ENCODE measurements at places on chromosomes 12 and 14.

DNA sequence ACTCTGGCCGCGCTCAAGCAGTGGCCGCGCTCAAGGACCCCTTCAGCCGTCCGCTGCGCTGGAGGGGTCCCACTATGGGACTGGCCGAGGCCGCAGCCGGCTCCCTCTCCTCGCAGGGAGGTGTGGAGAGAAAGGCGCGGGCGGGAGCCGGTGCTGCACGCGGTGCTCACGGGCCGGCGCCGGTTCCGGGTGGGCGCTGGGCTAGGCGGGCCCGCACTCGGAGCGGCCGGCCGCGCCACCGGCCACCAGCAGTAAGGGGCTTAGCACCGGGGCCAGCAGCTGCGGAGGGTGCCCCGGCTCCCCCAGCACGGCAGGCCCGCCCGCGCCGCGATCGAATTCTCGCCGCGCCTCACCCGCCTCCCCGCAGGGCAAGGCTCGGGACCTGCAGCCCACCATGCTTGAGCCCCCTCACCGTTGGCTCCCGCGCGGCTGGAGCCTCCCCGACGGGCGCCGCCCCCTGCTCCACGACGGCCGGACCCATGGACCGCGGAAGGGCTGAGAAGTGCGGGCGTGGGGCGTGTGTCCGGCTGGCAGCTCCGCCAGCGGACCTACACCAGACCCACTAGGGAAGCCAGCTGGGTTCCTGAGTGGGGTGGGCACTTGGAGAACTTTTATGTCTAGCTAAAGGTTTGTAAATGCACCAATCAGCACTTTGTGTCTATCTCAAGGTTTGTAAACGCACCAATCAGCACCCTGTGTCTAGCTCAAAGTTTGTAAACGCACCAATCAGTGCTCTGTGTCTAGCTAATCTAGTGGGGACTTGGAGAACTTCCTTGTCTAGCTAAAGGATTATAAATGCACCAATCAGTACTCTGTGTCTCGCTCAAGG is 49.5 kb downstream of the KLHL28 start:
- no peak for DNase-seq

DNA sequence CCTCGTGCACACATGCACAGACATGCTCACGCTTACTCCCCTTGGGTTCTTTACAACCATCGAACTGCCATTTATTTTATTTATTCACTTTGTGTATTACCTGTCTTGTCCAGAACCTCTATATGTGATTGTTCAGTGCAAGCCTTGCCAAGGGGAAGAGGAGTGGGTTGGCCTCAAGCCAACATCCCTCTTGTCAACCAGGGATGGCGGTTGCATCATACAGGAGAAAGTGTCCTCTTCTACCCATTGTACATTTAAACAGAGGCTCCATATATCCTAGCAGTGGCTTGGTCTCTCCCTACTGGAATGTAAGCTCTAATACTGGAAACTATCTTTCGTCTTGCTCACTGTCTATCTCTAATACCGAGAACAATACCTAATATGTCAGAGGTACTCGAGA is 108.4 kb downstream of the C12orf42 start:
- DNase-seq, result no peak

GRCh38 chr12:48336061-48336460 is 14.7 kb downstream of the ZNF641 start:
- no peak for DNase-seq

DNA sequence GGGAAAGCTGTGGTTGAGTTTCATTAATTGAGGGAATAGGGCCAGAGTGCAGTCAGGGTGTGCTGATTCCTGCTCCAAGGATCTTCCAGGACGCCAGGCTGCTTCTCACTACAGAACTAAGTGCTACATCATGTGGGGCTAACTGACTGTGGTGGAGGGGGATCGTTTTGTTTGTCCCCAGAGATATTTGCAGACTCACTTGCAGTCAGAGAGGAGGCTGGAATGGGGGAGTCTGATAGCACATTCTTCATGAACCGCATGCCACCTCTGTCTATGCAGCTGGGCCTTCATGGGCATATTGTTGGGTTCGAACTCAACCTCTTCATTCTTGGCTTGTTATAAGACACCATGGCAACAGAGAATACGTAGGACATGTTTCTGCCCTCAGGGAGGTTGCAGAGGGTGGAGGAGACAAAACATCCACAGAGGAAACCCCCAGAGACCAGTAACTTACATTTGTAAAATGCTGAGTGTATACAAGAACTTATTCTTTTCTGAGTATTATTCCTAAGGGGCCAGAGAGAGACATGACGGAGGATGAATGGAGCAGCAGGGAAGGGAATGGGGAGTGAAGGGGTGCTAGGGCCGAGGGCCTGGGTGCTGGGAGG is 13.0 kb downstream of the KRT7 start:
- no peak for DNase-seq

- DNase-seq, result no peak
Measured at GRCh38 chr14:89165189-89166181, 251.5 kb downstream of the FOXN3 start.

- no peak for DNase-seq
Measured at GRCh38 chr12:53200107-53200457, 7.0 kb downstream of the ITGB7 start.

DNA sequence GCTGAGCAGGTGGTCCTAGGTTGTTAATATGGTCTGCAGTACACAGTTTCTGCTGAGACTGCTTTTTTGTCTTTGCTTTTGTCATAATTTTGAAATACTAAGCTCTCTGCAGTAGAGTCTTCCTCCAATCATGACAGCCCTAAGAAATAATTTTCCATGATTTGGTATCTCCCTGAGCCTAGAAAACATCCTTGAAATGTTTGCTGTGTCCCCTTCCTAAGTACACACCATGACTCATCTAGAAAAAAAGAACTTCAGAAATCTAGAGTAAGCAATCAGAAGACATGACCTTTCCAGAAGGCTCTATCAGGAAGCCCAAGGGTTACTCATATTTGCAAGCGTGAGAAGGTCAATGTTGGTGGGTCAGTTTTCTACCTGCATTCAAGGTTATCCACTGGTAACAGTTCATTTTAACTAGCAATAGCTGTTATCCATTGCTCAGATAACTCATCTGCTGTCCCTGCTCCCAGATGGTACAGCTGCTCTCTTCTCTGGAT is 16.4 kb downstream of the DAD1 start:
- no peak for DNase-seq

DNA sequence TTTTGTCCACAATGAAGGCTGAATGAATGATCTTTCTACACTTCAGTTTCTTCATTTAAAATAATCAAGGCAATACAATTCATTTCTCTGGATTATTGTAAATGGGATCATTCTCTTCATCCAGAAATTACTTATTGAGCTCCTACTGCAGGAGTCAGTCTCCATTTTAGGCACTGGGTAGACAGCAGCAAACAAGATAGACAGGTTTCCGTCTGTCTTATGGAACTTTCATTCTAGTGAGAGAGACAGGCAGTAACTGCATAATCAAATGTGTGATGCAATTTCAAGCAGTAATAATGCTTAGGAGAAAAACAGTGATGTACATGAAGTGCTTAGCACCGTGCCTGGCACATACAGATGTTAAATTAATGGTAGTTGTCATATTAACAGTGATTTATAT is 118.9 kb downstream of the SUDS3 start:
- DNase-seq, result no peak

- DNase-seq, result peak; percentile 97
Measured at GRCh38 chr14:66507722-66508546, at the start of gene GPHN. TSS of gene GPHN (plus strand) at chr14:66508147.

DNA sequence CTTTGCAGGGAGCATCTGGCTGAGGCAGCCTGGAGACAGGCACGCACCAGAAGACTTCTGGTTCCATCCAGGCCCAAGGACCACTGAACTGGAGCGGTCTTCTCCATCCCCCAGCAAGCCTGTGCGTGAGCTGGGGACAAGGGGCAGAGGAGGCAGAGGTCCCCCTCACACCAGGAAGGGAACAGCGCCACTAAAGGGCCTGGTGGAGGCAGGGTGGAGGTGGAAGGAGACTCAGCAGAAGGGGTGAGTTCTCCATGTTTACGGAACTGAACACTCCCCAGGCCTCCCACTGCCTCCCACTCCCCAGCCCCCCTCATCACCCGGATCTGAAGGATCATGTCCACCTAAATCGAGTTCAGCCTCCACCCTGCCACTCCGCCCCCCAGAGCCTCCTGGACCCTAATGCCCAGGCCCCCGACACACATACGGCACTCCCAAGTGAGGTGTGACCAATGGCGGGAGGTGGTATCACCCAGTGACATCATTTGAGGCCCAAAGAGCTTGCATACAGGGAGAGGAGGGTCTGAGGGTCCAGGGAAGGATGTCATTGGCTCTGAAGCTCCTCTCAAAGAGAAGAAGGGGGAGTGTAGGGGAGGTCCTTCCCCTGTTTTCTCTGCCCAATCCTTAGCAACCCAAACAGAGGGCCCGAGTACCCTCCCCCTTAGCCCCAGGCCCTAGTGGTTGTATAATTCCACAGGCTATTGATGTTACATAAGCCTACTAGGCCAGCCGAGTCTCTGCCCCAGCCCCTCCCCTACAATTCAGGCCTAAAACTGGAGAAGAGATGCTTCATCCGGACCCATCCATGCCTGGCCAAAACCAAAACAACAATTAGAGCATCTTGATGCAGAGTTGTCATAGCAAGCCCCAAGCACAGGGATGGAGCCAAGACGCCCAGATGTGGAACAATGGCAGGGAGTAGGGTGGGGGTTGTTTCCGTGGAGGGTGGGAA is 1.0 kb downstream of the FAIM2 start:
- peak; percentile 24 for DNase-seq

Measured in head of caudate nucleus (tissue), 42 donors.